ENCODE measurements at places on chromosomes 3 and 15.

DNA sequence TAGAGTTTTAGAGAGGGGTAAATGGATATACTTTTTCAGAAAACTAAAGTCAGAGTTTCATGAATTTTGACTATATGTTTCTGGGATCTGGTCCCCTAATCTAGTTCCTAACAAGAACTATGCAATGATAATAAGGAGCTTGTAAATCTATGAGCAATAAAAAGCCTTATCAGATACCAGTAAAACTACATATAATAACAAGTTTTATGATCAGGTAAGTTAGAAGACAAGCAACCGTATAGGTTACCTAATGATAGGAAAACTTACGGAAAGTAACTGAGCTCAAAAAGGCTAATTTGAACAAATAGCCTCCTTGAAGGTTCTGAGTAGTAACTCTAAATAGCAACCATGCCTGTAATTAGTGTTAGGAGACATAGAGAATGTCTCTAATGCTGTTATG lies 21.0 kb downstream of the MIX23 start:
- DNase-seq = no peak

DNA sequence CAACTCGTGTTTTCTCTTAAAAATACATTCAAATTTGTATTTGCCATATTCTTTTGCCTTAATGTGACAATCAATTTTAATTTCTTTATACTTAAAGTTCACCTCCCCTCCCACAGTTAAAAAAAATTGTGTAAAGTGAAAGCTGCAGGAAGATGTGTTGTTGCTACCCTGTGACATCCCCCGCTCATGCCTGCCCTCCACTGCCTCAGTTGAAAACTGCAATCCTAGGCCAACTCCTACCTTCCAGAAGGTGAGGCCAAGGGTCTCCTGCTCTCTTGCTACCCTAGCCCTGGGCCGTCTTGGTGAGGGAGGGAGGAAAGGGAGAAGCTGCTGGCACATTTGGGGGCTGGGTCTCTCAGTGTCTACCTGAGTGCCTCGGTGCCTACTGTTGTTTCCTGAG lies 57.0 kb upstream of the CMTM7 start:
- no peak for DNase-seq

- DNase-seq = no peak
These were observed 14.0 kb downstream of the ITPR1 start for GRCh38 chr3:4507024-4507596.

GRCh38 chr3:72355168-72355567 lies 493.1 kb downstream of the SHQ1 start:
- DNase-seq = no peak

- no peak for DNase-seq
These were observed 307.1 kb upstream of the DPH6 start for GRCh38 chr15:35852818-35853624.

Measured in ACHN (cell line).